ENCODE measurements at places on chromosomes 11 and 22. TPM values are rescaled to one million over a fixed set of nuclear protein-coding genes. Genes with fewer than 3 reads are reported as not detected.
A peak's percentile ranks its signal among the peaks of the same experiment; 100 is the strongest.

PHLDA2 gene
- total RNA-seq = 3.3 TPM

MFRP gene
- total RNA-seq = not detected

RAB39A gene
- total RNA-seq = 0.63 TPM

TTC28 gene
- total RNA-seq = 137 TPM

KIAA1671 gene
- 30.6 TPM for total RNA-seq

OR2AG2 gene
- total RNA-seq = 0.22 TPM

PRAME gene
- not detected for total RNA-seq

DNA sequence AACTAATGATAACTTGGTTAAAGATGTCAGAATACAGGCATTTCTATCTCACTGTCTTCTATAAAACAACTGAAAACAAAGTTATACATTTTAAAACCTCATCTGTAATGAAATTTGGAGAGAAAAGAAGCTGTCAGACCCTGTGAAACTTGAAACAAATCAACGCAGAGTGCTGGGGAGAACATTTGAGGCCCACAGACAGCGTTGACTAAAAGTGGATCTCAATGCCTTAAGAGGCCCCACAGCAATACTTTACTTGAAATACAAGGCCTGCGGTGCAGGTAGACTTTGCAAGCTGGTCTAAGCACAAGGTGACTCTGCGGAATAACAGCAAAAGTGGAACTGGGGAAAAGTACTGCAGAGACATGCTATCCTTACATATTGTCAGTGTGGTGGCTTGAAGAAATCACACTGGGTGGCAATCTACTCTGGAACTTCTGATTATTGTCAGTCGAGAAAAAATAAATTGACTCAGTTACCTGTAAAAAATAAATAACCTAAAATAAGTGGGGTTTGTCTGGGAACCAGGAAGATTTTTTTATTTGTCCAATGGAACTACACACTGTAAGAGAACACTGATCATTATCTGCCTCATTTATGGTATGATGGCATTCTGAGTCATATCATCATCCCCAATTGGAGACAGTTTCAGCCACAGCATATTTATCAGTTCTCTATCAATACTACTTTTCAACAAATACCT, 138.9 kb downstream of the LUZP2 start:
- DNase-seq = no peak

DNA sequence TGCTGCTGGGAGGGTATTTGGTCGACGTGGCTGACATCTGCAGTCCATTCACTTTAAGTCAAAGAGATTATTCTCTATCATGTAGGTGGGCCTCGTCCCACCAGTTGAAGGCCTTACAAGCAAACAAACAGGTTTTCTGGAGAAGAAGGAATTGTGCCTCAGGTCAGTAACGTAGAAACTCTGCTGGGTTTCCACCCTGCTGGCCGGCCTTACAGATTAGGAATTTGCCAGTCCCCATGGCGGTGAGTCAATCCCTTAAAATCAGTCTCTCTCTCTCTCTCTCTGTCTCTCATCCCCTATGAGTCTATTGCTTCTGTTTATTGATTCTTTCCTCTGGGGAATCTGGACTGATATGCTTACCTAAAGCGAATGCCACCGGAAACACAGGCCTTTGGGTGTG, 75.4 kb upstream of the FGF3 start:
- no peak for DNase-seq

DNA sequence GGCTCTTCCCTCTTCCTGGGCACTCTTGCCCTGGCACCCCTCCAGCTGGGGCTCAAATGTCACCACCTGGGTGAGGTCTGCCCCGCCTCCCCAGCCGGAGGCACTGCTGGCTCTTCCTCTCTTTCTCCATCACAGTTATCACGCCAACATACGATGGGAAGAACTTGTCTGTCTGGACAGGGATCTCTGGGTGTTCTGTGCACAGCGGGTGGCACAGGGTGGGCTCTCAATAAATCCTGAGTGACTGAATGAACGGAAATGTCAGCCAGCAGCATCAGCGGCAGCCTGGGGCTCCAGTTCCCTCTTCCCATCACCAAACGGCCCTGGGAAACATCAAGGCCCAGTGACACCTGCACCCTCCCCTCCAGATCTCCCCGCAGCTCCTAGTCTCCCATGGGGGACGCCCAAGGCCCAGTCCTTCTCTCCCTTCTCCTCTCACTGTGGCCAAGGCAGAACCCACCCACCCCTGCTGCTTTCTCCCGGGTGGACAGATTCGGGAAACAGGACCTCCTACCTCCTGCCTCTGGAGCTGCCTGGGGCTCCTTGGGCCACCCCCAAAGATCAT, 440 bp upstream of the SLC25A45 start:
- no peak for DNase-seq

GRCh38 chr11:61737131-61737530, 15.3 kb upstream of the MYRF start:
- DNase-seq = no peak

DNA sequence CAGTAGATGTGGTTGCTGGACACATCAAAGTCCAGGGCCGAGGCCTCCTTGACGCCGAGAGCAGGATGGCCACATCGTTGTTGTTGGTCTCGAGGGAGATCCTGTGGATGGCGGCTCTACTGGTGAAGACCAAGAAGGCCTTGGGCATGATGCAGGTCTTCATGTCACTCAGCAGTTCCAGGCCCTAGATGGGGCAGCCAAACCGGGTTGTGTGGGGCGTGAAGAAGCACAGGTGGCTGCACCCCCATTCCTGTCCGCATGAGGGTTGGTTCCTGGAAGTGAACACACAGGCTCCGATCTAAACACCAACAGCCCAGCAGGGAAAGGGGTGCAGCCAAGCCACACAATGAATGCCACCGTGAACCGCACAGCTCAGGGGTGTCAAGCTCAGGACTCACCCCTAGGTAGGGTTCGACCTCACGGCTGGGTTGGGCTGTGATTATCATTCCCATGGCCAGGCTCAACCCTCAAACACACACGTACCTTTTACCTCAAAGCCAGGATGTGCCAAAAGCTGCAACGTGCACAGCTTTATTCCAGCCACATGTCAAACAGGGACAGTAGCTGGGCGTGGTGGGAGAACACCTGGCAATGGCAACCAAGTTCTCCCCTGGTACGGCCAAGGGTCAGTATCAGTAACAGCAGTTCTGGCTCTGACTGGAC, 132.3 kb downstream of the CRYBB2 start:
- no peak for DNase-seq

DNA sequence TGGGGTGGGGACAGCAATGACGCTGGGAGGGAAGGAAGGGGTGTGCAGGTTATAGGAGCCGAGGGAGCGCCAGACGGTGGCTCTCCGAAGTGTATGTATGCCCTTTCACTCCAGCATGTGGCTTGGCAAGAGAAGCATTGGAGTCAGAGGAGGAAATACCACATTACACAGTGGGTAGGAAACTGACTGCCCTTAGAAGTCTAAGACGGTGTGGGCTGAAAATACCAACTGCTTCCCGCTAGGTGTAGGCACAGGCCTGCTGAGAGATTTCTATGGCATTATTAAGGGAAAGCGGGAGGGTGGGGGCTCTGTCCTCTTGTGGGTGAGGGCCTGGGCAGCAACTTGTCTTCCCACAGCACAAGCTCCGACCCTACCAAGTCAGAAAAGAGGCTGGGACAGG, 44.7 kb downstream of the CACNG2 start:
- no peak for DNase-seq

DNA sequence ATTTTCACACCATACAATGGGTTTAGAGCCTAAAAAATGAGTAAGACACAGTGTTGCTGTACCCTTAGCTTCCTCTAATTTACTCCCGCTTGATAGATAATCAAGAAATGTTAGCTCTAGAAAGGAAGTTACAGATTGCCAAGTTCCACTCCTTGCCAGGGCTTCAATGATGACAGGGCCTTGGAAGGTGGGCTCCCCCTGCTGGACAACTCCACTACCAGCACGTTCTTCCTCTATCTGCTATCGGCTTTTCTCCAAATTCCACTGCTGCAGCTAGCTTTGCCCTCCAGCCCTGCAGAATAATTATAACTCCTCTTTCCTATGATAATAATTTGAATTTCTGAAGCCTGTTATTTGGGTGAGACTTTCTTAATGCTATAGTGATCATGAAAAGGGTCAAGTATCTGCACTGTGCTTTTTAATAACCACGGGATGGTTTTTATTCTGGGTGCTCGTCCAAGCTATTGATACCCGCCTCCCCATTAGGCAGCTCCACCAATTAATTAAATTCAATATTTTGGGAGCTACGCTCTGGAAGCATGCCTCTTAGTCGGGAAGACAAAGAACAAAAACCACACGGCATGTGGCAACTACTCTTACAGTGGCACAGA, 9.0 kb downstream of the SYN3 start:
- DNase-seq = peak; percentile 61

DNA sequence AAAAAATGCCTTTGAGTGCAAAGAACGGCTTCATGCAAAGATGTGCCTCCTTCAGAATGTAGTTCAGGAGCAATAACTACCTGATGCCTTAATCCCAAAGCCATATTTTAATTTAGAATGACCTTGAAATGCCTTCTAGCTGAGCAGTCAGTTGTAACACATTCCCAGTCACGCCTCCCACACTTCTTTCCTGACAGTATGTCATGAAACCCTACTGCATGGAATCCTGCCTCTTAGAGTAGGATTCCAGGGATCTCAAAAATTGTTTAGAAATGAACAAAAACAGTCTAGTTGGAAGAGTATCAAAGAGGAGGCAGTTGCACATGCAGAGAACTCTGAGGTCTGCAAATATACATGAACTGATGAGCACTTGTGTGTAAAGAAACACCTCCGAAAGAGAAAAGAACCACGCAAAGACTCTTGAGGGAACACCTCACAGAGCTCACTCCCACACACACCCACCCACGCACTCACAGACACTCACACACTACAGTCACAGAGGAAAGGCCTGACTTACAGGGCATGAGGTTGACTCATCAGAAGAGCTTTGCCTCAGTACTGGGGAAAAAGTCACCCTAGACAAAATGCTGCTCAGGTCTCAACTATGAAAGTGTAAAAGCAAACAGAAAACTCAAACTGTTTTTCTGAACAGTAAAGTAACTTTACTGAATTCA, 77.4 kb downstream of the GGTLC2 start:
- DNase-seq = no peak

GRCh38 chr22:20064140-20064480, 15.9 kb upstream of the DGCR8 start:
- DNase-seq = no peak

- no peak for DNase-seq
Observed at GRCh38 chr11:134951305-134951700, 539.3 kb upstream of the B3GAT1 start.

- DNase-seq = no peak
Observed at GRCh38 chr11:39724404-39724803, 1735.0 kb downstream of the LRRC4C start.

DNA sequence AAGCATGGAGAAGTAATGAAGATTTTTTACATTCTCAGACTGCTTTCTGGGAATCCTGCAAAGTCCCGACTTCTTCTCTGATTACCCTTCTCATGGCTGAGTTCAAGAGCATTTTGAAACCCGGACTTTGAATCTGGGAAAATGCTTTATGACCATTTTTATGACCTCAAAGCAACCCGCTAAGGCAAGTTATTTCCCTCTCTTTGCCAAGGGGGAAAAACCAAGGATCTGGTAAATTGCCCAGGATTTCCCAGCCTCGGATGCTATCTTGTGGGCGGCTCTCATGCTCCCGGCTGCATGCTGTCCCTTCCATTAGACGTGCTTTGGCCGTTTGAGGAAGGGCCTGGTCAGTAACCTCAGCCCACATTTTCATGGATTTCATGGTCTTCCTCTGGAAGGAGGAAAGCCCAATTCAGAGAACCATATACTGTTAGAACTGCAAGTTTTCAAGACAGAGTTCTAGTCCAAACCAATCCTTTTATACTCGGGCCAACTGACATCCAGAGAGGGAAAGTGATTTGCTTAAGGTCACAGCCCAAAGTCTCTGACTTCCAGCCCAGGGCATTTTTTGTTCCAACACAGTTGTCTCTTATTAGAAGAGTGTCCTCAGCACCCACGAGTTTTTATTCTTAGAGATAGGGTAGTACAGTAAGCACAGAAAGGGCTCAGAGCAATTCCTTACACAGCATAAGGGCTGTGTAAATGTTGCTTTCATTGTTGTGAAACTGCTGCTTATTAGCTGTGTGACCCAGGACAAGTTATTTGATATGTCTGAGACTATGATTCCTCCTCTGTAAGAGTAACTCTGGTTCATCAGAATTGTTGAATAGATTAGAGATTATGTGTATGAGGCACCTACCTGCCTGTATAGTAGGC, 77.4 kb downstream of the NAV2 start:
- no peak for DNase-seq

DNA sequence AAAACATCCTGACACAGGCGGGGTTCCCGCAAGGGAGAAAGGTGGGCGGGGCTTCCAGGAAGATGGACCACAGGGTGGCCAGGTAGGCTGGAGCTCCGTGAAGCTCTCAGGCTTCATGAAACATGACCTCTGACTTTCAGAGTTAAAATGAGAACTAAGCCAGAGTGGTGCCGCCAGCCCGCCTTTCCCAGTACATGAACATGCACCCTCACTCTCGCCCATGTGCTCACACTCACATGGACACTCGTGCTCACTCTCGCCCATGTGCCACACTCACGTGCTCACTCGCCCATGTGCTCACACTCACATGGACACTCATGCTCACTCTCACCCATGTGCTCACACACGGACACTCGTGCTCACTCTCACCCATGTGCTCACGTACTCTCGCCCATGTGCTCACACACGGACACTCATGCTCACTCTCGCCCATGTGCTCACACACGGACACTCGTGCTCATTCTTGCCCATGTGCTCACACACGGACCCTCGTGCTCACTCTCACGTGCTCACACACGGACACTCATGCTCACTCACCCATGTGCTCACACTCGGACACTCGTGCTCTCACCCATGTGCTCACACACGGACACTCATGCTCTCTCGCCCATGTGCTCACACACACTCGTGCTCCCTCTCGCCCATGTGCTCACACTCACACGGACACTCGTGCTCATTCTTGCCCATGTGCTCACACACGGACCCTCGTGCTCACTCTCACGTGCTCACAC, 10.0 kb downstream of the RNH1 start:
- no peak for DNase-seq

GRCh38 chr11:133162227-133162626, 370.1 kb downstream of the OPCML start:
- no peak for DNase-seq

DNA sequence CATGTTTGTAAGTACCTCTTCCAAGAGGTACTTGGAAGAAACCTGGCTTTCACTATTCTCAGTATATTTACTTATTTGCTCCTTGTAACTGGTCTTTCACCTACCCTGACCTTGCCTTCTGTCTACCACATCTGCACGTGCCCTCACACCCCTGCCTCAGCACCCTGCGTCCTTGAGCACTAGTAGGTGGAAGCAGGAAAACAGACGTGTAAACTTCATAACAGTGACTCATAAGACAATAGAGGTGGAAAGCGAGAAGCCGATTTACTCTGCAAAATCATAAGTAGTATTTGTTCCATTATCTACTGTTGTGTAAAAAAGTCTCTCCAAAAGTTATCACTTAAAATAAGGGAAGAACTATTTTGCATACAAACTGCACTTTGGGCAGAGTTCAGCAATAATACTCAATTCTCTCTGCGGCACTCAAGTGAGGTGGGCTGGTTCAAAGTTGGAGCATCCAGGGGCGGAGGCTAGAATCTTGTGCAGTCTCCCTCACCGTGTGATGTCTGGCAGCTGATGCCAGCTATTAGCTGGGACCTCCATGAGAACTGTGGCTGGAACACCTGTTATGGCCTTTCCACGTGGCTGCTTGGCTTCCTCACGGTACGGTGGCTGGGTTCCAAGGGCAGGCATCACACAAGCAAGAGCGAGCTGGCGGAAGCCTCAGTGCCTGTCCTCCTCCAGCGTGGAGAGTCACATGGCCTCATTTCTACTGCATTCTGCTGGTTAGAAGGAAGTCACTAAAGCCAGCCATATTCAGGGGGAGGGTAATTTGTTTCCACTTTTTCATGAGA, 30.4 kb downstream of the PACS1 start:
- peak; percentile 28 for DNase-seq
